Type B pancreatic cell (in vitro differentiated cells): ENCODE measurements at places on chromosomes 5 and 9.
A peak's percentile ranks its signal among the peaks of the same experiment; 100 is the strongest.

- peaks cover 10% of the 10 kb centered on the region for H3K36me3 ChIP-seq
- peak overlapping the region; percentile 74 for H3K27ac ChIP-seq
- H3K4me1 ChIP-seq = peaks cover 34% of the 10 kb centered on the region
- no peaks in the 10 kb centered on the region for H3K27me3 ChIP-seq
- no peak for DNase-seq
Measured at GRCh38 chr9:35688558-35689541, 875 bp downstream of the TPM2 start.

DNA sequence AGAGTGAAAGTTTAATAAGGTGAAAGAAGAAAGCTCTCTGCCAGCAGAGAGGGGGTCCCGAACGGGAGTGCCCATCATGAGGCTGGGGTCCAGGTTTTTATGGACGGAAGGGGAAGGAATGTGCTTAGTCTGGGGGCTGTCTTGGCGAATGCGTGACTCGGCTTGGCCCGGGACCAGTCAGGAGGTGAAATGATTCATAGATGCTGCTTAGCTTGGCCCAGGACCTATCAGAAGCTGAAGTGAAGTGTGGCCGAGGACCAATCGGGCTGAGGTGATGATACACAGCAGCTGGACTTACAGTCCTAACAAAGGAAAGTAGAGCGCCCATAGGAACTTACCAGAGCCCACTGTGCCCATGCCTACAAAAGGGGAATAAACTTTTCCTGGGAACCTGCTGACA, 3.9 kb upstream of the FKTN start:
- no peak overlapping the region for H3K27ac ChIP-seq
- peaks cover 6% of the 10 kb centered on the region for H3K36me3 ChIP-seq
- H3K4me1 ChIP-seq = peaks cover 13% of the 10 kb centered on the region
- no peaks in the 10 kb centered on the region for H3K27me3 ChIP-seq
- DNase-seq = no peak

DNA sequence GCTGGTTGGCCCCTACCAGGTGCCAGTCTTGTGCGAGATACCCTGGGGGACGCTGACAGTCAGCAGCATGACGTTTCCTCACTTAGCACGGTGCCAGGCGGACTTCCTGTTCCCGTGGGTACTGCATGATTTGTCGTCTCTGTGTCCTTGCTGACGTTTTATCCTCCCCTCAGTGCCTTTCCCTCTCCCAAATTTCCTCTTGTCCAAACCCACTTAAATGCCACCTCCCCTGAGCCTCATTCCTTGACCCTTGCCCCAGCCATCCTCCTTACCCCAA, 60.6 kb upstream of the SAP30L start:
- H3K27me3 ChIP-seq = peaks cover 9% of the 10 kb centered on the region
- no peak for DNase-seq
- no peak overlapping the region for H3K27ac ChIP-seq
- peaks cover 19% of the 10 kb centered on the region for H3K4me1 ChIP-seq
- no peak overlapping the region for H3K4me3 ChIP-seq

DNA sequence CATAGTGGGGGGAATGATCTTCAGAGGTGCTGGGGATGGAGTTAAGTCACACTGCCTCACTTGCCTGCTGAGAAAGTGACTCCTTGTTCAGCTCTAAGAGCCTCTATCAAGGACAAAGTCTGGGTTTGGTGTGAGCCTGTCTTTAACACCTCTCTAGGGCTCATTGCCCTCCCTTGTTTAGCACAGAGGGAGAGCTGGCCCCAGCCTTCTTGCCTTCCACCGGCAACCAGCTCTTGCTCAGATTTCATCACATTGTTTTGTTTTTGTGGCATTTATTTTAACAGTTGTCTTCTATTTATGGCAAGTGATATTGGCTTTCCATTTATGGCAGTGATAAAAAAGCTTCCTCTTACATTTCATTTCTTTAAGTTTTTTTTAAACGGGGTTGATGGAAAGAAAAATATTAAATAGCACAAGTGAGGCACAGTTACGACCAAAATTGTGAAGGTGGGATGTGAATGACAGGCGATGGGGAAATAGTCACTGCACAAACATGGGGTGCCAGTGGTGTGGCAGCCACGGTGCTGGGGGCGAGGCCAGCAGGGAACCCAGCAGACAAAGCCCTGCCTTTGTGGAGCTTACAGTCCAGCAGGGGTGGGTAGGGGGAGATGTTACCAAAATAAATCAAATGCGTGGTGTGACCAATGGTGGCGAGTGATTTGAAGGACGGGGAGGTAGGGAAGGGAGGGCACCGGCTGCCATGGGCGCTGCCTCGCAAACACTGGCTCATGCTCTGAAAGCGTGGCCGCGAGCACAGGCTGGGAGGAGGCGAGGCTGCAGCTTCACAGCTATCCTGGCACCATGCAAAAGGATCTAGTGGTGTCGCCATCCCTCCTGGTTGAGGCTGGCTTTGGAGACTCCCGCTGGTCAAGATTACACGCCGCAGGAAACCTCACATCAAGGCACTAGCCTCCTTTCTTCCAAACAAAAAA, 21.2 kb upstream of the UNC5A start:
- no peak overlapping the region for H3K27ac ChIP-seq
- no peak for DNase-seq
- no peaks in the 10 kb centered on the region for H3K4me1 ChIP-seq
- H3K4me3 ChIP-seq = no peak overlapping the region

DNA sequence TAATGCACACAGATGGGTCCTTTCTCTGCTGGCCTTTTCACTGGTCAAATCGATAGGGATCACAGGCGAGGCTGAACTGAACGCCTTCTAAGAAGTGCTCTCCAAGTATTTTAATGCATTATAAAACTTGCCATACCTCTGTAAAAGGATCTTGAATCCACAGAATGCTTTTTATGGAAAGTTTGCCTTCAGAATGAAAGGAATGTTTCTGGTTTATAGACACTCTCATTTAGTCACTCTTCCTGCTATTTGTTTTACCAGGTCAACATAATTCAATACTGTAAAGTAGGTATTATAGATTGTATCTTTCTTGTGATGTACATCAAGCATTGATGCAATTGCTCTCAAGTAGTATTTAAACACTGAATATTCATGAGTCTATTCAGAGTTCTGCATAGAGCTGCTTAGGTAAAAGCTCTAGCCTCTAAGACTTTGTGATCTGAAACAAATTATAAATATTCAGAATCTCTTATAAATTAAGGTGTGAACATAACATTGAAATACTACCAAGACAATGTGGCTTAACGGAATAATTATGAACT, 308.4 kb downstream of the ISL1 start:
- no peaks in the 10 kb centered on the region for H3K36me3 ChIP-seq
- H3K4me1 ChIP-seq = no peaks in the 10 kb centered on the region
- DNase-seq = no peak
- H3K27me3 ChIP-seq = no peaks in the 10 kb centered on the region

DNA sequence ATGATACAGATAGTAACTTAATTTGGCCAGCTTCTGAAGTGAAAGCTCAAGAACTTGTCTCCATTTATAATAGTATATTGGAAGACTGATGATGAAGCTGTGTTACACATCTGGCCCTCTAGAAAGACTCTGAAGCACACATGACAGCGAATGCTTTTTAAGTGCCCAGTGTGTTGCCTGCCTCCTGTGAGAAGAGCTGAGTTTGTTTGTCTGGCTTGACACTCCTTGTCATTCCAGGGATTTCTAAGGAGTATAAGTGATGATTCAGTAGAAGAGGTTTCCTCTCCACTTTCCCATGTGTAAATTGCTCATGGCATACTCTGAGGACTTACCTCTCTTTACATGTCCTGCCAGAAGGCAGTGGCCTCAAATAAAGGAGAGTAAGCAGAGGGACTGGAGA, 30.4 kb upstream of the LRRTM2 start:
- no peak overlapping the region for H3K4me3 ChIP-seq
- peaks cover 13% of the 10 kb centered on the region for H3K4me1 ChIP-seq
- H3K27me3 ChIP-seq = no peaks in the 10 kb centered on the region
- no peak overlapping the region for H3K27ac ChIP-seq
- H3K36me3 ChIP-seq = peaks cover 66% of the 10 kb centered on the region

DNA sequence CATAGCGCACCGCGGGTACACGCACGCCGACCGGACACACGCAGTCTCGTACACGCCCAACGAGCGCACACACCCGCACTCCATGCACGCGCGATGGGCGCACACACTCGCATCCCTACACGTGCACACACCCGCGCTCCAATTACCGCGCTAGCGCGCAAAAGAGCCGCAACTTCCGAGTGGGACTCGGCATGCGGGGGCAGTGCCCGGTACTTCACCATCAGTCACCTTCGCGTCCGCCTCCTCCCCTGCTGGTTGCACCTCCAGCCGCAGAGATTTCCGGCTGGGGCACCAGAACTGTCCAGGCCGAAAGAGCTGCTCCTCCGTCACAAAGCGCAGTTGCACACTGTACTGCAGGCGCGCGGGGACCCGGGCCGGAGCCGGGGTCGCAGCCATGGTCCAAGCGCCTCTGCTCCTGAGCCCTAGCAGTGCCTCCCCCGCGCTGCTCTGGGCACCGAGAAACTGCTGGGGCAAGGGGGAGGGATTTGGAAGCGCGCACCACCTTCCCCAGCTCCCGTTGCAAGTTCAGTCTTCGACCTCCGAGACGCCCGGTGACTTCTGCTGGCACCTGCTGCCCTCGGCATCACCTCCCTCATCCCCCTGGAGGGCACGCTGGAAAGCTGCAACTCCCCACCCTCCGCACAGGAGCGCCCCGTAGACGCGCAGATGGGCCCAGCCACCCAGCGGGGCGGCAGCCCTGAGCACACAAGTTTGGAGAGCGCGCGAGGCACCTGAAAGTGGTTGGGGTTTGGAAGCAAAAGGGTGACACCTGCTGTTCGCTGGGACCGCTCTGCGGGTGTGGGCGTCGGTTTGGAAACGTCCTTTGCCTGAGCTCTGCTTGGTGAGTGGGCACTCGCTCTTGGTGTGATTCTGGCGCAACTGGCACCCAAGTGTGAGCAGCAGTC, 337.4 kb upstream of the PUM3 start:
- H3K27me3 ChIP-seq = peaks cover 54% of the 10 kb centered on the region
- peaks cover 13% of the 10 kb centered on the region for H3K4me1 ChIP-seq
- H3K27ac ChIP-seq = no peak overlapping the region
- H3K4me3 ChIP-seq = peak overlapping the region; percentile 90

GRCh38 chr5:108634617-108635288, 112.9 kb upstream of the FER start:
- peaks cover 5% of the 10 kb centered on the region for H3K4me1 ChIP-seq
- no peaks in the 10 kb centered on the region for H3K27me3 ChIP-seq
- H3K36me3 ChIP-seq = no peaks in the 10 kb centered on the region
- no peak overlapping the region for H3K27ac ChIP-seq
- DNase-seq = no peak

DNA sequence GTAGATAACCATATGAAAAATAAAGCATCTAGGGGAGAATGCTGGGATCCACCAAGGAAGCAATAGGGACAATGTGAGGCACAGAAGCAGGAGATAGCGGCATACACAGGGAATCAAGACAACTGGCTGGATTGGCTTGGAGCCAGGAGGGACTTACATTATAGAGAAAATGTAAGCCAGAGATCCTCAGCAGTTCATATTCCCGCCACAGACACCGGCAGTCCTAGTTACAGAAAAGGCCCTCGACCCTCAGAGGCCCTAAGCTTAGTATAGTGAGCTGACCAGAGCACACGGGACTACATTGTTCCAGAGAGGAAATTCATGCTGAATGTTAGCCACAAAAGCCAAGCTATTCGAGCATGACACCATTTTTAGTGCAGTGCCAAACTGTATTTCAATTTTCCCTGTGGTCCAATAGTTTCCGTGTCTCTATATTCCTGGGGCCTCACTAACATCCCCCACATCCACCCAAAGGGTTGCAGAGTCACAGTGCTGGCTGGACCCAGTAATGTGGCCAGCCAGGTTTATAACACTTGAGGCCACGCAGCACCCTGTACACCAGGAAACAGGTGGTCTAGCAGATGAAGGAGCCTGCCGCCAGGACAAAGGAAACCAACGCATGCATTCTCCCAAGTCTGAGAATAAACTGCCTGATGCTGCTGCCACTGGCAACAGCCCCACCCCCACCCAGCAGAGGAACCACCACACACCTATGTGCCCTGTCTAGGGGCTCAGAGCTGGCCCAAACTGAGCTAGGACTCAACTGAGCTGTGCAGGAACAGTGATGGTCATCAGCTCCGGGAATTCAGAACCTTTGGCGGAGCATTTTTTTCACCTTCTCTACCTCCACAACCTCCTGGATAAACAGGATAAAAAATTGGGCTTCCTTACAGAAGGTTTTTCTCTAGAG, 693.2 kb upstream of the CHD1 start:
- DNase-seq = no peak
- H3K4me1 ChIP-seq = no peaks in the 10 kb centered on the region
- H3K27me3 ChIP-seq = no peaks in the 10 kb centered on the region
- no peak overlapping the region for H3K27ac ChIP-seq
- H3K4me3 ChIP-seq = no peak overlapping the region

GRCh38 chr9:133787754-133788025, 49.5 kb upstream of the SARDH start:
- H3K27ac ChIP-seq = no peak overlapping the region
- H3K4me1 ChIP-seq = peaks cover 4% of the 10 kb centered on the region
- H3K36me3 ChIP-seq = peaks cover 5% of the 10 kb centered on the region
- H3K4me3 ChIP-seq = no peak overlapping the region

- no peaks in the 10 kb centered on the region for H3K27me3 ChIP-seq
- no peak overlapping the region for H3K27ac ChIP-seq
- no peak for DNase-seq
Measured at GRCh38 chr9:136341042-136341655, 13.8 kb downstream of the GPSM1 start.

- no peak for DNase-seq
- no peak overlapping the region for H3K27ac ChIP-seq
- no peak overlapping the region for H3K4me3 ChIP-seq
- peaks cover 4% of the 10 kb centered on the region for H3K27me3 ChIP-seq
Measured at GRCh38 chr9:91546574-91546973, 122.9 kb upstream of the NFIL3 start.

DNA sequence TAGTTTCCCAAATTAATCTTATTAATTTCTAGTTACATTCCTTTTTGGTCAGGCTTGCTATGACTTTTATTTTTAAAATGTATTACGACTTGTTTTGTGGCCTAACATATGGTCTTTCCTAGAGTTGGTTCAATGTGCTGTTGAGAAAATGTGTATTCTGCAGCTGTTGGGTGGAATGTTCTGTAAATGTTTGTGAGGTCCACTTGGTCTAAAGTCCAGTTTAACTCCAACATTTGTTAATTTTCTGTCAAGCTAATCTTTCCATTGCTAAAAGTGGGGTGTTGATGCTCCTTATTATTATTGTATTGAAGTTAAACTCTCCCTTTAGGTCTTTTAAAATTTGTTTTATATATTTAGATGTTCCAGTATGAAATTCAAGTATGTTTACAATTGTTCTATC, 1010.8 kb upstream of the EDIL3 start:
- no peaks in the 10 kb centered on the region for H3K4me1 ChIP-seq
- no peak overlapping the region for H3K4me3 ChIP-seq
- no peak for DNase-seq
- H3K36me3 ChIP-seq = no peaks in the 10 kb centered on the region

- peaks cover 97% of the 10 kb centered on the region for H3K27me3 ChIP-seq
- H3K4me1 ChIP-seq = peaks cover 11% of the 10 kb centered on the region
- H3K27ac ChIP-seq = peak overlapping the region; percentile 66
- H3K36me3 ChIP-seq = no peaks in the 10 kb centered on the region
- no peak for DNase-seq
Measured at GRCh38 chr5:88675708-88676636, 207.0 kb downstream of the MEF2C start.
